ENCODE measurements at places on chromosomes 3 and 15.

DNA sequence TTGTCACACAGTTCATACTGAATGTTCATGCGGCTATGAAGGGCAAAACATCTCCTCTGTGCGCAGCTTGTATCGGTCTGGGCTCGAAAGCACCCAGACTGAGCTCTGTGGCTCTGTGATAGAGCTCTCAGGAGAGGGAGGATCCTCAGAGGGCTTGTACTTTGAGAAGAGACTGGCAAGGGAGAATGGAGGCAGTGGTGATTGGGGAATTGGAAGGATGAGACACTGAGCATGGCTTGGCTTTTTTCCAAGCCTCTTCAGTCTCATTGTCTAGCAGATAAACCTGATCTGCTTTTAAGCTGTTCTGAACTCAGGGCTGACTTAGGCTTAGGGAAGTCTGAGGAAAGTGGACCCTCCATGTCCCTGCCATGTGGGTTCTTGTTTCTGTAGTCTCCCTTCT, 43.0 kb downstream of the RAD54L2 start:
- no peak for DNase-seq

GRCh38 chr3:125582707-125583106, 12.6 kb downstream of the OSBPL11 start:
- no peak for DNase-seq

GRCh38 chr3:176920766-176921160, 276.5 kb downstream of the TBL1XR1 start:
- no peak for DNase-seq

DNA sequence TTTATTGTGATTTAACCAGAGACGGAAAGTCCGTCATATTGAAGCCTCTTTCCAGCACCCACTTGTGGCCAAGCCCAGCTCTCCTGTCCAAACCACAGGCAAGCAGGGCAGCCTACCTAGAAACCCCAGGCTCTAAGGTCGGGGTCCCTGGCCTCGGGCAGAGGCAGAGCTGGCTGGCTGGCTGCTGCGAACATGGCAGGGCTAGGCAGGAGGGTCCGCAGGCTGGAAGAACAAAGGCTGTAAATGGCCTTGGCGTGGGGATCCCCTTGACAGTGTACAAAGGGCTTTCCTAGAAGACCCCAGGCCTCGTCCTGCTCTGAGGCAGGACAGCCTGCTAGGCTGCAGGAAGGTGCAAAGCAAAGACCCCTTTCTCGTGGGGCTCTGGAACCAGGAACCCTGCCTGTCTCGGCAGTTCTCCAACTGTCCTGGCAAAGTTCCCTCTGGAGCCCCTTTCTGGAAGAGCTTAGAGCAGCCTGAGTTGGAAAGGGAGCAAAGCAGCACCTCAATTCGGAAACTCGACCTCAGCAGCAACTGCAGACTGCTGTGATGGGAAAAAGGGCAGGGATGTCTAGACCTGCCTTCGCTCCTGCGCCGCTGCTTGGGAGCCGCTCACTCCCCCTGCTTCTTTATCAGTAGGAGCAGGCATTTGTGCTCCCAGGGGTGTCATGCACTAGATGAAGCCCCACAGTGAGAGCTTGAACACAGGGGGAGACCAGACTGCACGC, 8.5 kb downstream of the CALML4 start:
- no peak for DNase-seq

DNA sequence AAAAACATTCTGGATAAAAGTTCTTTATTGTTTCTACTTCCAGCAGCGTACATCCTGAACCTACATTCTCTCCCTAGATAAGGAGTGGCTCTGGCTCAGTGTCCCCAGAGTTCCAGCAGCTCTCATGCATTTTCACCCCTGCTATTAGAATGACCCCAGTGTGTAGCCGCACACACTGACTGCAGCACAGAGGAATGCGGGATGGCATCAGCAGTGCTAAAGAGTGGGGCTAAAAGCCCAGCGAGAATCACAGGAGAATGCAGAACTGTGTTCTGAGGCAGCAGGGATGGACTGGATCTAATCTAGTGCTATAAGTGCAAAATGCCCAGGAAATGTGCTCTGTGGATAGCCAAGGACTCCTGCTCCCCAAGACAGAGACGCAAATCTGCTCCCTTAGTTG, 66.4 kb upstream of the TJP1 start:
- no peak for DNase-seq

GRCh38 chr3:52317208-52318000, 1.3 kb downstream of the DNAH1 start:
- peak; percentile 24 for DNase-seq

DNA sequence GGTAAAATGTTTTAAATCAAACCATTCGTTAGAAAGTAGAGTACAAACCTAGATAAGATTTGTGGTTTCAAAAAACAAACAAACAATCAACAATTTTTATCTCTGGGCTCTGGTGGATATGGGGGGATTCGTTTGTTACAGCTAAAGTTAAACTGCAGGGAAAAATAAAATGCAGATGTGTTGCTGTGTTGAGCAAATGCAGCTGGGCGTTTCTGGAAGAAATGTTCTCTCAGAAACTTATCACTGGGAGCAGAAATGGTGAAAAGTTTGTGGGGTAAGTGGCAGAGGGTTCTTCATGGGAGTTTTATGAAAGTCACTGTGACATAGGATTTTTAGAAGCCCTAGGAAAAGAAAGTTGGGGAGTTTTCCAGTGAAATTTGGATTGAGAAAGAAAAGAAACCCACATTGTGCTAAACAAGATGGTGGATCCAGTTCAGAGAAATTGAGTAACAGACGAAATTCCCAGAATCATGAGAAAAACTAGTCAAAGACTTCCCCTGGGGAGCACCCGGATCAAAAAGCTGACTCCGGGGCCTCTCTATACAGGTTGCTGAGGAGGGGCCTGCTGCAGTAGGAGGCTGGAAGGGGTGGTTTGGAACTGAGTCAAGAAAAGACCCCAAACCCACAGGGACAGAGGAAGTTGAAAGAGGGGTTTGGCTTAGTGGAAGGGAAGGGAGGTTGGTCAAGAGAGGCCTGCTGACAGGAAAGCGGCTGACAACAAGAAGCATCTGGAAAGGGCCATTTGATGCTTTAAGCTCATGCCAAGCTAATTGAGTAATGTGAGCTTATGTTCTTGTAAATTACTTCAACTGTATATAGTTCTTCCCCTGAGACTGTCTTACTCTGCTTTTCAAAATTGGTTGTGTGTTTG, 108.7 kb downstream of the RARB start:
- no peak for DNase-seq

- no peak for DNase-seq
These were observed 6.6 kb upstream of the MUC4 start for GRCh38 chr3:195818301-195818700.

DNA sequence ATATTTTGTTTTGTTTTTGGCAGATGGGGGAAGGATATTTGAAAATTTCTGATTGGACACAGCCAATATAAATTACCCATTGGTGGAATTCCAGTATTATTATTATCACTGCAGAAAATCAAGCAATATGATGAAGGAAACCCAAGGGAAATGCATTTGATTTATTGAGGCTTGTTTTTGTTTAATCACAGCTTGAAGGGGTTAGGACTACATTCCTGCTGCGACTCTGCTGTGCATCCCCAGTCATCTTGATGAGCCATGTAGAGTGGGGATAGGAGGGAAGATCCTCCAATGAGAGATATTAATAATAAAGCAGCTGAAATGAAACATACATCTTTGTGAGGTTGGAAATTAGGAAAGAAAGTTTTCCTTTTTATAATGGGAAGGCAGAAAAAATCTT, 208.6 kb downstream of the GAP43 start:
- no peak for DNase-seq

DNA sequence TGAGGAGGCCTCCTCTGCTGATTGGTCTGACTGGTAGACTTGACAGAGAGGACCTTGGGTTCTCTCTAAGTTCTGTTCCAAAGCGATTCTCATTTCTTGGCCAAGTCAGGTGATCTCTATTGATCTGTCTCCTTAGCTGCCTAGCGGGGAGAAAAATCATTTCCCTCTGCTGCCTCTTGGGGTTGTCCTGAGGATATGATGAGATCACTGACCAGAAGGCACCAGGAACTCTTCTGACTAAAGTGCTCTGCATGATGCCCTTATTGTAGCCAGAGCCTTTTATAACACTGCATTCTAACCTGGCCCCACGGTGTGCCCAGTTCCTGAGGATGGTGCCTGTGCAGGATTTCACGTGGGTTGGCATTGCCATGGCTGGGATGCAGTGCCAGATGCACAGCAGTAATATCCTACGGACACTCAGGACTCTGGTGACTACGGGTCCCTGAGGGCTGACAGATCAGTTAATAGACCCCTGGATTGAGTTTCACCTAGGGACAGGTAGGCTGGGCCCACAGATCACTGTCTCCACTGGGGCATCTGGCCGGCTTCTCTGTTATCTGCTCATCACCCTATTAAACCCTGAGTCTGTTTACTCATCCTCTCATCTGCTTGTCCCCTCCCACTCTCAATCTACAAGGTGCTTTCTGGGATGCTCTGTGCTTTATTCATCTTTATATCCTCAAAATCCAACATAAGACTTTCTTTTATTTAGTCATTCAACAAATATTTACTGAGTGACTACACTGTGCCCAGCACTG, 3.9 kb upstream of the HEG1 start:
- DNase-seq, result no peak

- DNase-seq, result no peak
These were observed 50.4 kb upstream of the CMSS1 start for GRCh38 chr3:99767291-99767690.

- DNase-seq, result no peak
These were observed 31.3 kb downstream of the NMNAT3 start for GRCh38 chr3:139646512-139646911.

GRCh38 chr15:75639191-75639708, 774 bp downstream of the IMP3 start:
- DNase-seq, result no peak

DNA sequence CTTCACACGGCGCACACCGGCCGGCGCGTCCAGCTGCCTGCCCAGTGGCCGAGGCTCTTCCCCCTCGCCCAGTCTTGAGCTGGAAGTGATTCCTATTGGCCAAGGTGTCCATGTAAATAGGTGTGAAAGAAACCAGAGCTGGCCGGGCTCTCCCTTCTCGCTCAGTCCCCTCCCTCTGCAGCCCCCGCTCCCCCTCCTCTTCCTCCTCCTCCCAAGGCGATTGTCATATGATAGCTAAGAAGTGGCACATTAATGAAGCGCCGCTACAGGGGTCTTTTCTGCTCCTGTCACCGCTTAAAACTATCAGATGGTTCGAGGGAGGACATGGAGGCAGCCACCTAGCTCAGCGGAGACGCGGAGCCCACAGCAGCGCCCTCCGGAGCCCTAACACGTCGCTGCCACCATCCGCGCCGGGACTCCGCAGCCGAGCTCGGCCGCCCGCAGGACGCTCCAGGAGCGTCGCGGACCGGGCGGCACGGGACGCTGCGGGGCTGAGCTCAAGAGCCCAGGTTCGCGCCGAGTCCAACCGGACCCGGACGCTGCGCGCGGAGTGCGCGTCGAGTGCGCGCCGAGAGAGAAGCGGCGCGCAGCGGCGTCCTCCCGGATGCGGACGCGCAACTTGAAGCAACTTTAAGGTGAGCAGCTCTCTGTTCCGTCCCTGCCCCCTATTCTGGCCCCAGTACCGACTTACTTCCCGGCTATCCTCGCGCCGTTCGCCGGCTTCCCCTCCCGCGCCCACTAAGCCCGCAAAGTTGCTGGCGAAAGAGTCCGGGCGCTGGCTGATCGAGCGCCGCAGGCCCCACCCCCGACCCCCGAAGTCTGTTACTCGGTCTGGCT, at the start of gene FOXB1:
TSS of gene FOXB1 (plus strand) at position 303 of the 837 bp plus-strand sequence. CDS start 653 bp downstream, outside the sequence.
- DNase-seq, result no peak

DNA sequence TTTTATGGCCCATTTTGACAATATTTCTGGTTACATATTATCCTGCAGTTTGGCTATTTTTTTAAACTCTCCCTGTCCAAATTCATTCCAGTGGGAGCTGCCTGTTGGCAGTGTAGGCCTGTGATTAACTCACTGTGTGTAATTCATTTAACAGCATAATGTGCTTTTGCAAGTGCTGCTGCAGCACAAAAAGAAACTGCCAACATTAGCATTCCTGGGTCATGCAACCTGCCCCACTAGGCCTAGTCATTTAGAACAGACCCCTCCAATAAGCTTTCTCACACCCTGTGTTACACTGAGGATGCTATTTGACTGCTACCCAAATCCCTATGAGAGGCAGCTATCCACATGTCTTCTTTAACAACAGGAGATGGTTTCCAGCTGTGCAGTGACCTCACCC, 251.2 kb upstream of the UBE2E2 start:
- no peak for DNase-seq

DNA sequence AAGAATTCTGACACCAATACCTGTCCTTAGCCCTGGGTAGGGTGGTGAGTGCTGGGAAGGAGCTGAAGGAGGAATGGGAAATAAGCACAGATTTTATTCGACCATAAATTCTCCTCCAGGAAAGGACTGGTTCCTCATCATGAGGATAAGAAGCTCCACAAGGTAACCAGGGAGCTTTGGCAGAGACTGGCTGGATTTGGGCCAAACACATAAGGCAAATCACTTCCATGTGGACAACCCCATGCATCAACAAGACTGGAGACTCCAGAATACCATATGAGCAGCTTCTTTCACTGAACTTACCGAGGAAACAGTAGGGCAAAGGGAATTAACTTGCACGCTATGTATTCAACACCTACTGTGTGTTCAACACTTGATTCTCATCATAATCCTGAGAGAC, 312.5 kb downstream of the NTRK3 start:
- DNase-seq, result no peak

GRCh38 chr3:167469381-167469780, 4.5 kb downstream of the SERPINI2 start:
- DNase-seq, result no peak

DNA sequence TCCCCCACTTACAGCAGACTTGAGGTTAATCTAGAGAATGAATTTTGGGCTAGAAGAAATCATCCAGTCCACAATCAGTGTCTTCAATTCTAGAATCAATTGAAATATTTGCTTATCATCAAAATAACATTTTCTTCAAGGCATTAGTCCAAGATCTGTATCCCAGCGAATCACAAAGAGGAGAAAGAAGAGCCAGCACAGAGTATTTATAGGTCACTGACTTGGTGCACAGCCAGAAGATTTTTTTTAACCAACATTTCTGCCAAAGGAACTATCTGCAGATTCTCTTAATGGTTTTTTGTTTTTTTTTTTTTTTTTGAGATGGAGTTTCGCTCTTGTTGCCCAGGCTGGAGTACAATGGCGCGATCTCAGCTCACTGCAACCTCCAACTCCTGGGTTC, 178.2 kb downstream of the TNIK start:
- no peak for DNase-seq

- DNase-seq, result no peak
These were observed 249.9 kb upstream of the LRTM1 start for GRCh38 chr3:55177749-55178148.

- DNase-seq, result no peak
These were observed 5.3 kb upstream of the TYRO3 start for GRCh38 chr15:41553731-41554130.

GRCh38 chr3:22118542-22118941, 367.5 kb upstream of the ZNF385D start:
- DNase-seq, result no peak

- peak; percentile 13 for DNase-seq
These were observed 31.1 kb downstream of the ACAN start for GRCh38 chr15:88834211-88834812.

DNA sequence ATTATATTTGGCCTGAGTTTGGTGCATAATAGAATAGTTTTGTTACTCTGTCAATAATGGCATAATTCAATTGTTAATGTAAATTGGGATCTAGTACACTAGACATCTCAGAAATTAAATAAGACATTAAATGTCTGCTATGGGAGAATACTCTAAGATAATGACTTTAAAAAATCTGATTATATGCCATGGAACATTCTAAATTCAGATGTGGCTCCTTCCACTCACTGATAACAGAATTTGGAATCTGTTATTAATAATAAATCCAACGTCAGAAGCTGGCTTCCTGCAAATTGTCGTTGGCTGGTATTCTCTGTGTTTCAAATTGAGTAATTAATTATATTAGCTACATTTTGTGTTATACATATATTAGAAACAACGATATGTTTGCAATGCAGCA, 258.1 kb downstream of the CNTN6 start:
- no peak for DNase-seq

GRCh38 chr3:38311476-38311875, 29.4 kb downstream of the SLC22A14 start:
- DNase-seq, result no peak

Data from activated CD8-positive, alpha-beta memory T cell treated with anti-CD3 and anti-CD28 coated beads for 48 hours (primary cell).